ENCODE measurements at places on chromosomes 4 and X. TPM values are rescaled to one million over a fixed set of nuclear protein-coding genes. Genes with fewer than 3 reads are reported as not detected.
A peak's percentile ranks its signal among the peaks of the same experiment; 100 is the strongest.

GRCh38 chr4:4719436-4719835 is 140.0 kb upstream of the MSX1 start:
- no peak for DNase-seq

DNA sequence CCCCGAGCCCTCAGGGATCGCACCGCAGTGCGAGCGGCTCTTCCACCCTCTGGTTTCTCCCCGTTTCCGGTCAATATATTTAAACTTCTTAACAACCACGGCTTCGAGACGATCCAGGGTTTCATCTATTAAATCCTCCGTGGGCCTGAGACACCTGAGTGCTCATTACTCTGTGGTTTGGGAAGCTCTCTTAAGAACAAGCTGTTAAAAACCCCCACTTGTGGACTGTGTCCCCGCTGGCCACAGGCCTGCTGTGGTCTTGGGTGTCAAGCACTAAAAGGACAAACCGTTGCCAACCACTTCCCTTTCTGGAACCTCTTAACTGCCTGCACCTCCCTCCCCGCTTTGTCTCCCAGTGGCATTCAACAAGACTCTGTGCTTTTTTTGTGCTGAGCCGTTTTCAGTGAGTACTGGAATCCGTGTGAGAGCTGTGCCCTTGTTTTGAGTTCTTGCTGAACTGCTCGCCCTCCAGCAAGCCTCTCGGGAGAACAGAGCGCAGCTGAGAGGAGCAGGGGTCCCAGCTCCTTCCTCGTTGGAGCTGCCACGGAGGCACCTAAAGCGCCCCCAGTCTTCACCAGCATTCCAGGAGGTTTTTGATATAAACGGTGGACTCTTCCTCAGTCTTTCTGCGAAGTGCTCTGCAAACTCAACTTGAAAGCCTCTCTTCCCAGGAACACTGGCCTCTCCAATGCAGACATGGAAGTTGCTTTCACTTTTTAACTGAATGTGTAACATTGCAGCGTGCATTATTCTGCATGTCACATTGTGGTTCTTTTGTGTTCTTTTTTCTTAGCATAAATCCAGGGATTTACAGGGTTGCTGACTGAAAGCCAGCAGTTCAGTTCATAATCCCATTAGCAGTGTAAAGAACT is 691 bp upstream of the IGFBP7 start:
- no peak for DNase-seq

DNA sequence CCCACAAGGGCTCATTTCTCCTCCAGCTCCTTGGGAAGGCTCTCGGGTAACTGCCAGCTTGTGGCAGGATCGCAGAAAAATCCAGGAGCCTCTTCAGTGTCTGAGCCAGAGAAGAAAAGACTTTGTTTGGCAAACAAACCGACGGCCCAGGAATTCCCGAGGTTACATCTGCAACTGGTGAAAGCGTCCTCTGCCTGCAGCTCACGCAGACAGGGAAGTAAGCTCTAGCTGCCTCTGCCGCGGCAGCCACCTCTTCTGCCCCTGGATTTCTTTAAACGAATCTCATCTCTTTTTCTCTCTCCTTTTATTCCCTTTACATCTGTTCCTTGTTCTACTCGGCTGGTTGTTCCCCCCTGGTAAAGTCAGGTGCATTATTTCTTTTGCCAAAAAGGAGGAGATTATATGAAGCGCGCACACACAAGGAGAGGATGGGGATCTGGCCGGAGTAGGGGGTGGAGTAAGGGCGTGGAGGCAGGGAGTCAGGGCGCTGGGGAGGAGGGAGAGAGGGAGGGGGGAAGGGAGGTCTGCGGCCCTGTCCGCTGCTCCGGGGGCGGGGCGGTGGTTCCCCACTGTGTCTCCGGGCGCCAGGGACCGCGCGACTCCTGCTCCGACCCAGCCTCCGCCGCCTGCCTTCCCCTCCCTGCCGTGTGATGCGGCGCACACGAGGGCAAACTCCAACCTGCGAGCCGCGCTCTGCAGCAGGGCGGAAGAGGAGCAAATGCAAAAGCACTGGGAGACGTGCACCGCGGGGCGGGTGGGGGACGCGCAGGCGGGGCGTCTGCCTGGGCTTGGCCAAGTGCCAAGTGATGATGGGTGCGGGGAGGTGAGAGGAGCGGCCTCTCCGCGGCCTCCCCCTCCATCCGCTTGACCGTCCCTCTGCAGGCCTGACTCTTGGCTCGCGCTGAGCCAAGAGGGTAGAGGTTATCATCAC is at the start of gene DCHS2:
Gene DCHS2, minus strand, starts transcription at position 459 of the 931 bp plus-strand sequence. Its CDS starts 444 bp downstream, at position 15.
- DNase-seq: peak; percentile 14

DNA sequence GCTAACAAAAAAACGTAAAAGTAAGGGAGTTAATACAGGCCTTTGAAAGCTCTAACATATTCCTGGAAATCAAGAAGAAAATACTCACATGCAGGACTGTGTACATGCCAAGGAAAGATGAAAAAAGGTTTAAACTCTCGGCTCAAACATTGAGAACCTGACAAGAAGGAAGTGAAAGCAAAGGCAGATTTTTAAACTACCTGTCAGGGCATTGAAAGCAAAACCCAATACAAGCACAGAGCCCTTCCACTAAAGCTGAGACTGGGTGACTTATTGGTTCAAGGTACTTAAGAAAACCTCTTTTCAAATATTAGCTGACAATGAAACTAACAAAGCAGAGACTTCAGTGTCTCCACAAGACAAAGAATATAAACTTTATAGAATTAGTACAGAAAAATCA is 313.0 kb upstream of the GRID2 start:
- no peak for DNase-seq

DNA sequence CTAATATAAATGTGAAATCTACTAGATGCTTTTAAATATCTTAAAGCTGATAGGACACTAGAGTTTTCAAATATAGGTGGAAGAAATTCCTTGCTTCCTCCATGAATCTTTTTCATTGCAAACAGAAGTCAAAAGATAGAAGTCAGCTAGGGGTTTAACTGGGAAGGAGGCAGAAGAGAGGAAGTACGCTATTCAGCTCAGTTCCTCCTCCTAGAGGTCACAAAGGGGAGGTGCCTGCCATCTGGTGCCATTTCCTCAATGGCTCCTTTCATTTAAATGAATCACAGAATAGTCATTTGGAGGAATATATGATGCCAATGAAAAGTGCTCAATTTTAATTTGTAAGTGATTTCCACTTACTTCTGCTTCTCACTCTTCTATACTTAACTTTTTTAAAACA is 8.5 kb downstream of the COL25A1 start:
- peak; percentile 6 for DNase-seq

DNA sequence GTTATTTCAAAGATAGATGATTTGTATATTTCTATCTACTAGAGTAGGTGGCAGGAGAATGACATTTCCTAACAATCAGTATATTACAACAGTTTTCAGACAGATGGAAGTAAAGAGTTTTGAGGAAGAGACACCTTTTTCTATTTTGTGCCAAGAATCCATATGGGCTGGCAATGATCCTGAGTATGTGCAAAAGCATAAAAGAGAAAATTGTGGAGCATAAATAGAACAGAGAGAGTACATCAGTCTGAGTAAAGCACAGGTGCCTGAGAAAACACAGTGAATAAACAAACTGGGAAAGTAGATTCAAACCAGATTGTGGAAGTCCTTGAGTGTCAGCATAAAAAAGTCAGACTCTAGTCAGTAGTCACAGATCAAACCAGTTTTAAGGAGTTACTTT is 96.8 kb upstream of the WDR44 start:
- DNase-seq: no peak

DNA sequence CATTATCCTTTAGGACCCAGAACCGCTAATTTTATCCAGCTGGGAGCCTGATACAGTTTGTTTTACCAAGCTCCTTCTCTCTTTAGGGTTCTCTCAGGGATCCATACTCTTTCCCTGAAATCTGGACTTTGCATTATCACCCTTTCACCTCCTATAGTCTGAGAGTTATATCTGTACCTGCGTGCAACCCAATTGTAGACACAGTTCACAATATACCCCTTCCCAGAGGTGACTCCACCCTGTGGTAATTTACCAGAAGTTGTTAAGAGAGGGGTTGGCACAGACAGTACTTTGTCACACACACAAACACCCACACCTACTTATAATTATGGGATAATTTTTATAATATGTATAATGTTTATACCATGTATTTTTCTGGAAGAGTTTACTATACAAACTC is 275.8 kb upstream of the NR3C2 start:
- no peak for DNase-seq

DNA sequence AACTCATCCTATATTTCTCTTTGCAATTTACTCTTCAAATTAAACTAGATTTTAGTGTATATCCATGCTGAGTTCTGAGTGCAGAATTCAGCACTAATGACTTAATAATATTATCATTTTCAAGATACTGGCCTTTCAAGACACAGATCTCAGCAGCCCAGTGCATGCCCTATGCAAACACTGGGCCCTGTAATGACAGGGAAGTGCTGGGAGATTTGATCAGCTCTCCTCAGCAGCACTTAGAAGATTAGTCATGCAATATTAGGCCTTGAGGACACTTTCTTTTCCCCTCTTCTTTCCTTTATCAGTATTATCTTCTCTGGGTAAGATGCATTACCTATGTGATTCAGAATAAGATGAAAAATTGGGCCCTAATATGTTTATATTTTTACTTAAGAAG is 207.1 kb downstream of the PPP3CA start:
- no peak for DNase-seq

GRCh38 chr4:122086338-122087065 is 65.6 kb upstream of the BLTP1 start:
- DNase-seq: no peak

GRCh38 chr4:100519205-100519604 is 1.4 kb upstream of the EMCN start:
- no peak for DNase-seq

GRCh38 chrX:132489578-132490419 is 961 bp upstream of the MBNL3 start:
- DNase-seq: no peak

DNA sequence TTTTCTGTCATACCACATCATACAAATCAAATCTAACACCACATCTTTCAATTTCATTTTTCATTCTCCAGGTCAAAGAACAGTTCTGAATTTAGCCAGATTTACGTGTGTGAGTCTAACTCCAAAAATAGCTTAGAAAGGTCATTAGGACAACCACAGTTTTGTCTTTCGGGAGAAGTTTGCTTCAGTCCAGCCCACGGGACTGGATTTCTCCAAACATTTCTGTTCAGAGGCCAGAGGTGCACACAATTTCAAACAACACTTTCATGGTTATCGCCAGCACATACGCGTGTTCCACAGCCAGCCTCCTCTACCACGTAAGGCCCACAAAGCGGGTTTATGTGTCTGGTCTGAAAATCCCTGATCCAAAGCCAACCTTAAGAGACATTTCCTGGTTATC is 65.9 kb downstream of the VEGFC start:
- no peak for DNase-seq

DNA sequence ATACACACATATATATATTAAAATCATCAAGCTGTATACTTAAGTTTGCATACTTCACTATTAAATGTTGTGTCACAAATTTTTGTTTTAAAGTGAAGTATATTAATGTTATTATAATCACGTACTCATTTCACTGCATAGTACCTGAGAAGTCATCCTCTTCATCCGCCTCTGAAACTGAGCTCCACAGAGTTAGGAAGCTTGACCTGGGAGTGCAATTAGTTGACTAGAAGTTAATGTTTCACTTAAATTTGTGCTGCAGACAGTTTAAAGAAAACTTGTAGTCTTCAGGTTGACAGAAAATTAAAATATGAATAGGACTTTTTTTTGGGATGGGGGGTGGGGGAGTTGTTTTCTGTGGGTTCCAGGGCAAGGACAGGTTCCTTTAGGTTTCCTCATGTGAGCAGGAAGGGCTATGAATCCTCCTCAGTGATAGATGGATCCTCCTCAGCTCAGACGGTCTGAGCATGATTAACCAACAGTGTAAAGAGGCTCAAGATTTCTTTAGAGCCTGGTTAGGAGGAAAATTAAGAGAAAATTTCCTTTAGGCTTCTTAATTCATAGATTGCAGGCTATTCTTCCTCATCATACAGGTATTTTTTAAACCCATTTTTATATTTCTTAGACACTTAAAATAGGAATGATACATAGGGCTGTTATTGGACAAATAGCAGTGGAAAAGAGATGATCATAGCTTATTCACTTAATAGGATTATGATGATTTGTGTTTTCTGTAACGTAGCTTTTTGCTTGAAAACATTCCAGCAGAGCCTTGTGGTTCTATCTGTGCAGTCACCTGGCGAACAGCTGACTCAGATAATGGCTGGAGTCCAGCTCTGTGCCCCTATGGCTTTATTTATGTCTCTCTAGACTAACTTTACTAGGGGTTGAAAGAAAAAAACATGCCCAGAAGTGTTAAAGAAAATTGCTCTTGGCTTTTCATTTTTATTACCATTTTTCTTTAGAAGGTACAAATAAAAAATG is 102.7 kb downstream of the SLC4A4 start:
- DNase-seq: no peak

- peak; percentile 20 for DNase-seq
Observed at GRCh38 chrX:11908371-11908770, 150.3 kb downstream of the MSL3 start.

GRCh38 chrX:153968255-153968654 is 3.4 kb downstream of the HCFC1 start:
- no peak for DNase-seq

GRCh38 chr4:150694438-150694837 is 112.5 kb downstream of the MAB21L2 start:
- no peak for DNase-seq

- no peak for DNase-seq
Observed at GRCh38 chr4:4856071-4857000, 3.1 kb upstream of the MSX1 start.

- DNase-seq: no peak
Observed at GRCh38 chr4:10629394-10629793, 55.2 kb downstream of the CLNK start.

DNA sequence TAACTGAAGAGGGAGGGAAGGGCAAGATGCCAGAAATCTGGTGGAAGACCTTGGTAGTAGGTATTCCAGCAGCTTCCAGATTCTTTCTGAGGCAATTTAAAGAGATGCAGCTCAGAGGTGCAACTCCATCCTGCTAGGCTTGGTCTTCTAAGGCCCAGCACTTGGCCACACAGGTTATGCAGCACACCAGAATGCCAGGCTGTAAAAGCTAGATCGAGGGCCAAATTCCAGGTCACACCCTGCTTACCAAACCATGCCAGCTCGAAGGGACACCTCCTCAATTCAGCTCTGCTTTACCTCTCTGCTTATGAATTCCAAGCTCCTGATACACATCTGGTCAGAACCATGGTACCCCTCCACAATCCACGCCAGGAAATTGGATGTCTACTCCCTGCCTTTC is 19.8 kb upstream of the ATXN3L start:
- DNase-seq: no peak

- DNase-seq: no peak
Observed at GRCh38 chrX:91414713-91415112, 19.9 kb upstream of the PABPC5 start.

The CDS1 gene
- 0.46 TPM for polyA plus RNA-seq

The TMEM271 gene
- not detected for polyA plus RNA-seq

The TRIM61 gene
- not detected for polyA plus RNA-seq

The HNRNPH2 gene
- 86.5 TPM for polyA plus RNA-seq

The ENPP6 gene
- not detected for polyA plus RNA-seq

The MAOB gene
- 0.05 TPM for polyA plus RNA-seq

The SPATA18 gene
- polyA plus RNA-seq: 5.3 TPM

The MAGED4 gene
- polyA plus RNA-seq: 11.7 TPM

The MAGEA2 gene
- not detected for polyA plus RNA-seq

The WDFY3 gene
- 7.9 TPM for polyA plus RNA-seq

The SOD3 gene
- not detected for polyA plus RNA-seq

The TAF7L gene
- polyA plus RNA-seq: 0.08 TPM

The FGF2 gene
- 32.9 TPM for polyA plus RNA-seq

The XAGE1B gene
- 194 TPM for polyA plus RNA-seq

The FAM236D gene
- not detected for polyA plus RNA-seq

The ADAM29 gene
- not detected for polyA plus RNA-seq

The TEX13D gene
- polyA plus RNA-seq: not detected

The HS6ST2 gene
- polyA plus RNA-seq: 0.01 TPM

The GPR78 gene
- polyA plus RNA-seq: 0.17 TPM

Data from A549 (cell line).